ENCODE measurements at places on chromosomes 16 and 17.

DNA sequence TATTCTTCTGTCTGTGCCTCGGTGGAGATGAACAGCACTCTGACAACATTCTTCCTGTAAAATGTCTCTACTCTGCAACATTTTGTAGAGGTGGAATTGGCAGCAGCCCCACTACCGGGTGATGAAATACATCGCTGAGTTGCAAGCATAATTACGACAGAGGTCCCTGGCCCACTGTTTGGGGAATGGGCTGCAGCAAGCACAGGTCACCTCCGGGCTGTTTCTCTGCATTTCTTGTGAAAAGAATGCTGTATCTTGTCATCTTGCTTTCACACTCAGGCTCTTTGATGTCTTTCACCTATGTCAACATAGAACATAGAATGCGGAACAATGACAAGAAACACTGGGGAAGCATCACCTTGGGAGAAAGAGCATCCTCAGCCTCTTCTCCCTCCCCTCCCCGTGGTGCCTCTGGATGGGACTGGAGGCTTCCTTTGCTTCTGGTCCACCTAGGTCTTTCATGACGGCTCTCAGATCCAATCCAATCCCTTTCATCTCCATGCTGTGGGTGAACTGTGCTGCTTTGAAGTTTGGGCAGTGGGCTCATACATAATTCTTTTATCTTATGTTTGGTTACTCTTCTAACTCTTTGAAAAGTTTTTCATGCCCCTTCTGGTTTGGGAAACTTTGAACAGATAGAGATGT lies 265.0 kb downstream of the PHKB start:
- no peak for DNase-seq

DNA sequence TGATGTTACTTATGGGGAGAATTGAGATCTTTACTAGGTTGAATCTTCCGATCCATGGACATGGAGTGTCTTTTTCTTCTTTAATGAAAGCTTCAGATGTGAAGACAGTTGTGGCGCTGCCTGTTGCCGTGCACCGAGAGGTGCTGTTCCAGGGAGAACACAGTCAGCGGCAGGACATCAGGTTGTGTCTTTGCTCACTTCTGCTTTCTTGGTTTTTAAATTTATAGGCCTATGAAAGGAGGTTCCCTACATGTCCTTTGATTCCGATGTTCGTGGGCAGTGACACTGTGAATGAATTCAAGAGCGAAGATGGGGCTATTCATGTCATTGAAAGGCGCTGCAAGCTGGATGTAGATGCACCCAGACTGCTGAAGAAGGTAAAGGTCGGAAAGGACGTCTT lies 49.8 kb downstream of the SEC14L1 start:
- DNase-seq, result no peak

- no peak for DNase-seq
These were observed 23.6 kb downstream of the INTS2 start for GRCh38 chr17:61904094-61904710.

DNA sequence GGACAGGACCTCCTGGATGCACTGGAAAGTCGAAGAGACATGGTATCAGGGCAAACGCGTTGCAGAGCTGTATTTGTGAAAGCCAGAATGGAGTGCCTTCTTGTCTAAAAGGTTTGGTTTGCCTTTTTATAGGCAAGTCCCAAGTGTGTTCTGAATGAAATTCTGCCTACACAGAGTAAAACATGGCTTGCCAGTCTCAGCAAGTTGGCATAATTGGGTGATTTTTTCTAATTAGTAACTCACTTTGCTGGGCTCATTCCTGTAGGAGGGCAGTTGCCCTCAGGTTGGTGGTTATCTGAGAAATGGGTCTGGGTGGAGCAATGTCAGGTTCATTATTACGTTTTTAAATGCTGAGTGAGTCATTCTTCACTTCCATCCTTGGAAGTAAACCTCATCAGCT lies at the start of gene KRT25:
Gene KRT25 (minus strand): TSS at position 101 of the 400 bp plus-strand sequence. CDS start 60 bp downstream, at position 41.
- DNase-seq, result no peak

- DNase-seq, result no peak
These were observed 256.3 kb upstream of the SDK2 start for GRCh38 chr17:73900516-73900915.

GRCh38 chr17:34601416-34601815 lies 22.0 kb downstream of the TMEM132E start:
- no peak for DNase-seq

GRCh38 chr17:19319771-19320505 lies 42.6 kb downstream of the B9D1 start:
- DNase-seq, result no peak

- DNase-seq, result no peak
These were observed 7.6 kb downstream of the TBKBP1 start for GRCh38 chr17:47701608-47702007.

Measured in RCC 7860 (cell line).